ENCODE measurements at places on chromosomes 2 and 18.

GRCh38 chr2:231891514-231891905 lies 34.7 kb downstream of the NPPC start:
- no peak for DNase-seq

GRCh38 chr2:163934131-163934530 lies 198.3 kb upstream of the FIGN start:
- DNase-seq: no peak

DNA sequence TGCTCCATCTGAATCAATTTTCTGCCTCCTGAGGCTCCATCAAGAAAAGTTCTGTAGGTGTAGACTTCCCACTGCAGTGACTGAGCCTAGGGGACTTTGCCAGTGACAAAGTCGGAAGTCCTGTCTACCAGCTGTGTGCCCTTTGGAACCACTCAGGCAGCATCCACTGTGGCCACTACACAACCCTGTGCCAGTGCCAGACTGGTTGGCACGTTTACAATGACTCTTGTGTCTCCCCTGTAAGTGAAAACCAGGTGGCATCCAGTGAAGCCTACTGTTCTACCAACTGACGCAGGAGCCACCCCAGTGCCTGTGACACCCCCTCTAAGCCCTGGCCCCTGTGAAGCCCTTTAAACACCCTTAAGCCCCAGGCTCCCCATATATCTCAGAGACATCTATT lies 132.1 kb upstream of the SERPINE2 start:
- no peak for DNase-seq

DNA sequence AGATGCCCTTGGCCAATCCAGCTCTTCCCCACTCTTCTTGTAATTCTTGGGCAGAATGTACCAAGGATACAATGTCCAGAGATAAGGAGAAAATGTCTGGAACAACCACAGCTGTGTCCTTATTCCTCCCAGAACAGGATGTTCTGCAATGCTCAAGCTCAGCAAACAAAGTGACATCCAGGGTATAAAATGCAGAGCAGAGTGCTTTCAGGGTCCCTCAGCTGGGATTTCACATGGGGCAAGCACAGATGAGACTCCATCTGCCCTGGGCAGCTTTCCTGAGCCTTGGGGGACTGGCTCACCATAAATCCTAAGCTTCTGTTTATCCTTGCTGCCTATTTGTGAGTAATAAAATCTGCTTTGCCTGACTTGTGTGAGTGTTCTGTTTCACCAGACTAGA lies 127.4 kb downstream of the VAPA start:
- no peak for DNase-seq

DNA sequence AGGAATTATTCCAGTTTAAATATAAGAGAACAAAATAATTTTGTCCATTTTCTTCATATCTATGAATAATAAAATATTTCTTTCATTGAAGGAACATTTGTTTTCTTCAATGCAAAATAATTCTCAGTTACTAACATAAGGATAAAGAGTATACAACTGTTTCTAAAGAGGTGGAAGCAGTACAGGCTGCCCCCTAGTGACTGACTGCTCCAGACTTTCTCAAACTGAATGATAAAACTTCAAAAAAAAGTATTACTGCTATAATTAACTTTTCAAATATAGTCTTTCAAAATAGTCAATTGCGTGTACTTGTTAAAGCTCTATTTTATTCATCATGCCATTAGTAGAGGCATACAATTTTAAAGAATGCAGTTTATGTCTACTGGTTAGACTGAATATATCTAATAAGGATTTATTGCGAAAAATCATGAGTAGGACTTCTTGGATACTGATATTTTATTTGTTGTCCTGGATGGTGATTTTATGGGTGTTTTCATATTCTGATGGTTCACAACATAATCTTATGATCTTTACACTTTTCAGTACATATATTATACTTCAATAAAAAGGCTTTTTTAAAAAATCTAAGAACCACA lies 100.1 kb downstream of the WDPCP start:
- DNase-seq: no peak

- no peak for DNase-seq
These were observed 67.2 kb downstream of the SPRED2 start for GRCh38 chr2:65364986-65365733.

DNA sequence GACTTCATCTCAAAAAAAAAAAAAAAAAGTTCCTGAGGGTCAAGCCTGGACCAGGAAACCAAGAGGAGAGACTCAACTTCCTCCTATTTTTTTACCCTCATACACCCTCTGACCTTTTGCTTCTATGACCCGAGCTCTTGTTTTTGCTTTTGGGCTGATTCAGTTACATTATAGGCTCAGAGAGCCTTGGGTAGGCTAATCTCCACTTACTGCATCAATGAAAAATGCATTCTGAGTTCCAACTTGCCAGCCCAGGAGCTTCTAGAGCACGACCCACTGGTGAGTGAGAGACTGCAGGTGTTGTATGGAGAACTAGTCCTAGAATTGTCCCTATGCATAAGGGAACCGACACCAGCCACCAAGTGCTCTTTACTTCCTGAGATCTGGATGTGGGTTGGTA lies 91.1 kb downstream of the CABLES1 start:
- no peak for DNase-seq

DNA sequence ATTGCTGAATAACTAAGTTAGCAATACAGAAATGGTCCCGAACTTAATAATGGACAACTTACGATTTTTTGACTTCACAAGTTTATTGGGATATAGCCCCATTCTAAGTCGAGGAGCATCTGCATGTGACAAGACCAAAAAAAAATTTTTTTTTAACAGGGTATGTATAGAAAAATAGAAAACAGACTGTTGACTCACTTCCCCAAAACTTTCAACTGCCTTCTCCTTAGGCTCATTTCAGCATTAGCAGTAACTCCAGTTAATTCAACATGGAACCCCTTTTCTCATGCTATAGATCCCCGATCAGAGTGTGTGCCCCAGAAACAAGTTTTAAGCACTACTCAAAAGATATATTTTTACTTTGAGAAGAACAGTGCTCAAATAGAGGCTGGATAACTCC lies 5.4 kb downstream of the CD302 start:
- DNase-seq: no peak

DNA sequence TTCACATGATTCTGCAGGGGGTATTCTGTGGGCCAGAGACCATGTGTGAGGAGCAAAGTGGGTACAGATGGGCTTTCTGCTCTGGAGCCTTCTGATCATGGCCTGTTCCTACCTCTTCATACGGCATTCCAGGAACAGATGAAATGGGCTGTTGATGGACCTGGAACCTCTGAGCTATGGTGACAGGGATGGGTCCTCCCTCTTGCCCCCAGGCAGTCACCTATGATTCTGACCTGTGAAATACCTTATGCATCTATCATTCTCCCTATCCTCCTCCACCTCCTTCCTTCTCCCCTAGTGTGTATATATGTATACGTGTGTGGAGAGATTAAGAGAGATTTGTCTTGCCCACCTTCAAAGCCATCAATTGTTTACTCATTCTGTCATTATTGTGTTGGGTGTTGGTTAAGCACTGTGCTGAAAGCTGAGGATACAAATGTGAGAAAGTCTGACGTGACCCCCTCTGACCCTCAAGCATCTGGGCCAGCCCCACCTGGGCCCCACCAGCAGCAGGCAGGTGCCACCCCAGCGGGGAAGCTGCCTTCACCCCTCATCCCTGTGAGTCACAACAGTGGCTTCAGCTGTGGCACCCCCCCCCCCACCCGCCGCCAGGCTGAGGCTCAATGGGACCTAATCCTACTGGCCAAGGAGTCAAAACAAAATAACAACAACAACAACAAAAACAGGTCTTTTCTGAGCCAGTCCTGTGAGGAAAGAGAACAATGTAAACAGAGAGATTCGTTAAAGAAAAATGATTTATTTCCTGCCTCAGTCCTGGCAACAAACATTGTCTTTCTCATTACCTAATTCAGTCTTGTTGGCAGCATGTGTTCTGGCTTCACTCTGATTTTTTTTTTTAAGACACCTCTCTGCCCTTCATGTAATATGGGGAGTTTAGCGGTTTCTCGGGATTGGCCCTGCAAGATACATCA lies 103.8 kb upstream of the CDC42EP3 start:
- no peak for DNase-seq

DNA sequence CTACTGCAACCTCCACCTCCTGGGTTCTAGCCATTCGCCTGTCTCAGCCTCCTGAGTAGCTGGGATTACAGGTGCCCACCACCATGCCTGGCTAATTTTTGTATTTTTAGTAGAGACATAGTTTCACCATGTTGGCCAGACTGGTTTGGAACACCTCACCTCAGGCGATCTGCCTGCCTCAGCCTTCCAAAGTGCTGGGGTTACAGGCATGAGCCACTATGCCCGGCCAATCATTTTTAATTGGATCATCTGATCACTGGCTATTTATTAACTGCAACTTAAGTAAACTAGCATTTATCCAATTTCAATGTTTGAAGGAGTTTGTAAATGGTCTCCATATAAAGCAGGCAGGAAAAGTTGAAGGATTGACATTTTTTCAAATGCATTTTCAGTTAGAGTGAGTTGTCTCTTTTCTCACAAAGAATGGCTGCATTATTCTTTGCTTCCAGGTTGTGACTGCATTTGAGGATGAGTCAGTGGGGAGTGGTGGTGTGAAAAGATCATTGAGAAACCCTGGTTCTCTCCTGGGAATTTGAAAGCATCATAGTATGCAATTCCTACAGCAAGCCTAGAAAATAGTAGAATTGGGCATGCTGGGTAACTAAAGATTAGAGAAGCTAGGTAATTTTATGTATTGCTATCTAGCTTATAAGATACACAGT lies 431.1 kb upstream of the ZEB2 start:
- no peak for DNase-seq

GRCh38 chr18:40019797-40020392 lies 1935.1 kb upstream of the PIK3C3 start:
- no peak for DNase-seq

- no peak for DNase-seq
These were observed 21.5 kb upstream of the PELI1 start for GRCh38 chr2:64165706-64166105.

DNA sequence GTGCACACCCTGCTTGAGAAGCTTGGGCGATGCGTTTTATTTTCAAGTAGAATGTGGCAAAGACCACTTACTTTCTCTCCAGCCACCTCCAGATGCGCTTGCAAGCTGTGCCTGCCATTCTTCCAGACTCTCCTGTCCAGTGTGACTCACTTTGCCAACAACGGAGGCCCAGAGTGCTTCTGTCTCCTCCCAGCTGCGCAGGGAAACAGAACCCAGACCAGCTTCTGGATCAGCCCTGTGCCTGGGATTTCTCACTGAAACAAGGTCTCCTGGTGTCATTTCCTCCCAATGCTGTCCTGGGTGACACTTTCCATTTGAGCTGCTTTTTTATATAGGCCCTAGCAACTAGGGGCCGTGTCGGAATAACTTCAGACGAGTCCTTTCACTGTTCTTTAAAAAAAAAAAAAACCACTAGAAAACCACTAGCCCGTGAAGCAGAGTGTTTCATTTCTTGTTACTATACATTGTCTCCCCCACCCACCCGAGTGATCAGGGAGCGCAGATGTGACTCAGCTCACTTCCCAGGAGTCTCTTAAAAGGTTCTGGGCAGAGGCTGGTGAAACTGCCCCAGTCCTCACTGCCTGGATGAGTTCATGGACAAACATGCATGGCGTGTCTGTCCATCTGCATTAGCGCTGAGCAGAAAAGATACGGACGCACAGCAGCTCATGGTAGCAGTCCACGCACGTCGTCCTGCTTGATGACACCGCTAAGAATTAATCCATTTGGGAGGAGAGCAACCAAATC lies 25.3 kb upstream of the RPL31 start:
- no peak for DNase-seq

DNA sequence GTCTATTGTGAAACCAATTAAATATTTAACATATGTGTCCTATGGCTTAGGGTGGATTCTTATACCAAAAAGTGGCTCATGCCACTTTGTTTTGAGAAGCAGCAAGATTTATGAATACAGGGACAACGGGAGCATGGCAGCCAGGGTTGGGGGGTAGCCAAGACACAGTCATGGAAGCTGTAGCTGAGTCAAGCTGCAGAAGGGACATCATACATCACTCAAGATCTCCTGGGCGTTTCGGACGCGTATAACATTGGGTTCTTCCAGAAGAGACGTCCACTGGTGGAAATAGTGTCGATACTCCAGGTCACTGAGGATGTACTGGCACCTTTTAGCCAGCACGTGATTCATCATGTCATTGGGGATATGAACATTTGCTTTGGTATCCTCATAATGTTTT lies 152.7 kb downstream of the RIF1 start:
- no peak for DNase-seq

GRCh38 chr18:59569390-59569791 lies 127.8 kb downstream of the CCBE1 start:
- DNase-seq: no peak

GRCh38 chr2:77629539-77629938 lies 107.4 kb upstream of the LRRTM4 start:
- no peak for DNase-seq

GRCh38 chr2:177759443-177759842 lies 313.1 kb downstream of the PDE11A start:
- DNase-seq: no peak

DNA sequence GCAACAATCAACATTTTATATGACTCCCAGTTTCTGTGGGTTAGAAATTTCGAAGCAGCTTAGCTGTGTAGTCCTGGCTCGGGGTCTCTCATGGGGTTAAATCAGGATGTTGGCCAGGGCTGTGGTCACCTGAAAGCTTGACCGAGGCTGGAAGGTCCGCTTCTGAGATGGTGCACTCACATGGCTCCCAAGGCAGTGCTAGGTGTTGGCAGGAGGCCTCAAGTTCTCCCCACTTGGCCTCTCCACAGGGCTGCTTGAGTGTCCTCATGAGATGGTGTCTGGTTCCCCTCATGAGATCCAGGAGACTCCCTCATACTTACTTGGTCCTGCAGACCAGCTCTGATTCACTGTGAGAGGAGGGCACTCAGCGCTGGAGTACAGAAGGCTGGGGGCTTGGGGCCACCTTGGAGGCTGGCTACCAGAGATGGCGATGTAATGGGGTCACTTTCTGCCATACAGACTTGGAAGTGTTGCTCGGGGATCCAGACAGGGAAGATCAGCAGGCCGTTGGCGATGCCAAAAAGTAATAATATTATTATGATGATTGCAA lies 98.8 kb downstream of the INHBB start:
- no peak for DNase-seq

- no peak for DNase-seq
These were observed 40.6 kb downstream of the DHX57 start for GRCh38 chr2:38835015-38835601.

GRCh38 chr2:214904634-214905033 lies 95.2 kb upstream of the BARD1 start:
- no peak for DNase-seq

- DNase-seq: no peak
These were observed 31.0 kb downstream of the GKN2 start for GRCh38 chr2:68921646-68922045.

GRCh38 chr2:121279476-121280220 lies 5.4 kb downstream of the TFCP2L1 start:
- no peak for DNase-seq

- DNase-seq: no peak
These were observed 21.1 kb downstream of the MRPL30 start for GRCh38 chr2:99201959-99202678.

DNA sequence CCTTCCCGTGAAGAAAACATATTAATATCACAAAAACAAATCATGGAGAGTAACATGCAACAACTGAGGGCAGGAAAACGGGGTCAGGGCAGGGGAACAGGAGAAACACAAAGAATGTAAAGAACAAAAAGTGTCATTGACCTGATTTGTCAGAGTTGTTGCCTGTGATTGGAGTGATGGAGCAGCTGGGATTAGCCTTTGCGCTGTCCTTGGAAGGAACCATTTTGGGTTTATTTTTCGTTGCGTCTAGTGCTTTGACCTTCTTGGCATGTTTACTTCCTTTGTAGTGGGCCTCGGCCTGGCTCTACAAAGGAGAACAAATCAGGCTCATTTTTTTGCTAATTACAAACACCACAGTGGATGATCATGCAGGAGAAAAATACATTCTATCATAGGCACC lies 218.5 kb upstream of the SESTD1 start:
- DNase-seq: no peak

GRCh38 chr18:55607773-55608172 lies 19.8 kb upstream of the TCF4 start:
- no peak for DNase-seq
